ENCODE measurements at places on chromosomes 7 and 10.

DNA sequence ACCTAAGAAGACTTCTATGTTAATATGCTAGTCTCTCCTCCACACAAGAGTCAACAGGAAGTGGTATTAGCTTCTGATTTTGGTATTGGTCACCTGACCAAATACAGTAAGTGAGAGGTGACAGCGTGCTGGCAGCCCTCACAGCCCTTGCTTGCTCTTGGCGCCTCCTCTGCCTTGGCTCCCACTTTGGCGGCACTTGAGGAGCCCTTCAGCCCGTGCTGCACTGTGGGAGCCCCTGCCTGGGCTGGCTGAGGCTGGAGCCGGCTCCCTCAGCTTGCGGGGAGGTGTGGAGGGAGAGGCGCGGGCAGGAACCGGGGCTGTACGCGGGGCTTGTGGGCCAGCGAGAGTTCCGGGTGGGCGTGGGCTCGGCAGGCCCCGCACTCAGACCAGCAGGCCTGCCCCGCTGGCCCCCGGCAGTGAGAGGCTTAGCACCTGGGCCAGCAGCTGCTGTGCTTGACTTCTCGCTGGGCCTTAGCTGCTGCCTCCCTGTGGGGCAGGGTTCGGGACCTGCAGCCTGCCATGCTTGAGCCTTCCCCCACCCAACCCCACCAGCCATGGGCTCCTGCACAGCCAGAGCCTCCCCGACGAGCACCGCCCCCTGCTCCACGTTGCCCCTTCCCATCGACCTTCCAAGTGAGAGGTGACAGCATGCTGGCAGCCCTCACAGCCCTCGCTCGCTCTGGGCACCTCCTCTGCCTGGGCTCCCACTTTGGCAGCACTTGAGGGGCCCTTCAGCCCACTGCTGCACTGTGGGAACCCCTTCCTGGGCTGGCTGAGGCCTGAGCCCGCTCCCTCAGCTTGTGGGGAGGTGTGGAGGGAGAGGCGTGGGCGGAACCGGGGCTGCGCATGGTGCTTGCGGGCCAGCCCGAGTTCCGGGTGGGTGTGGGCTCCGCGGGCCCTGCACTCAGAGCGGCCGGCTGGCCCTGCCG, 4.2 kb upstream of the ACSL5 start:
- no peak for DNase-seq

GRCh38 chr10:35208949-35209613, 82.4 kb downstream of the CREM start:
- no peak for DNase-seq

DNA sequence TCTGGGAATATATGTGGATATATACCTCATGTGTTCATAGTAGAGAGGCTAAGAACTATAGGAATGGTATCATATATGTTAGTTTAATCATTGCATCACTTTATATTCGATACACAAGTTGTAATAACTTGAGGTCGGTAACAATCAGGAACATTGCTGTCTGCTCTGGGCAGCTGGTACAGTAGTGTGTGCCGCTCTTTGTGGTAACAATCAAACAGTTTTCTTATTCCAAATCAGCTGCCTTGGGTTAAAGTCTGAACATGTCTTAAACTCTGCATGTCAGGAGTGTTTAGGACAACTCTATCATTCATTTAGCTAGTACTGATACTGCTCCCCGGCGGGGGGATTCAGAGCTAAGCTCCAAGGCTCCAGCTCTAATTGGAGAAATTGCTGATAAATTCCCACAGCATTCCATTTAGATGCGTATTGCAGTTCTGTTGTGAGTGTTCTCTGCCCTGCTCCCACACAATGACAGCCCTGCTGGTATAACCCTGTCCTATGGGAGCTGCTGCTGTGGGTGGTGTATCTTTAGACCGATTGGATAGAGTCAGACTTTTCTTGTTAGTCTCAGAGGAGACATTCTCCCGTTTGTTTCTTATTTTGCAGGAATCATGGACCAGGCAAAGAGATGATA, 707.5 kb upstream of the FZD8 start:
- peak; percentile 50 for DNase-seq

GRCh38 chr7:12062062-12062461, 149.0 kb upstream of the TMEM106B start:
- no peak for DNase-seq

GRCh38 chr7:24971333-24972165, 8.4 kb downstream of the OSBPL3 start:
- no peak for DNase-seq

GRCh38 chr10:72542396-72542815, 83.5 kb downstream of the MICU1 start:
- DNase-seq = no peak
